Suppressor macrophage (primary cell): ENCODE measurements at places on chromosomes 2 and 18.
A peak's percentile ranks its signal among the peaks of the same experiment; 100 is the strongest.

DNA sequence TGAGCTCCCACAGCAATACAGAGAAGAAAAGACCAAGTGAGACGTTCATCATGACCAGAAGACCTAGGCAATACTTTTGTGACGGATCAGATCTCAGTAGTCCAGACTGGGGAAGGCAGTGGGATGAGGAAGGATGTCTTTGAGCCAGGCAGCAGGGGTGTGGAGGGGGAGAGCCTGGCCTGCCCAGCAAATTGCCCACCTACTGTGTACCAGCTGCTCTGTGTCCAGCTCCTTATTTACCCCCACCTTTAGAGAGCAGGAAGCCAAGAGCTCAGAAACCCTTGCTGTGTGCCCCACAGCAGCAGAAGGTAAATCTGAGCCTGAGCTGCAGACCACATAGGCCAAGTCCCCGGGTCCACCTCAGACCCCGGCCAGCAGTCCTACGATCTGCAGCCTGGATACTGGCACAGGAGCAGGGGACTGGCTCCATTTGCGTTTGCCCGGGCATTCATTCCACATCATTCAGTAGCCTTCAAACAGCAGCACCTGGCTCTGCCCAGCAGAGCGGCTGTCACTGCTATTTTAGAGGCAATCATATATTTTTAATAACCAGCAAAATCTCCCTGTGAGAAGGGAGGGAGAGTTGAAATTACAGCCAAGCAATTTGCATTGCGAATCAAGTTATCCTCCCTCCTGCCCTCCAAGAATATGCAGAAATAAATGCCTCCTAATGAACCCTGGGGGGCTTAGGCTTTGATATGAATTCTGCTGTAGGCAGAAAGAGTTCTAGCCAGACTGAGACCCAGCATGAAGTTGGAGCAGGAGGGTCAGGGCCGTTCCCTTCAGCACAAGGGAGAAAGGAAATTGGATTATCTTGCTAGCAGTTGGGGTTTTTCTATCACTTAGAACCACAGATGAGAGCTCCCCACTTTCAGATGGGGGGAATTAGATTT lies 110.0 kb upstream of the FZD7 start:
- no peak for DNase-seq

GRCh38 chr2:10599089-10599488 lies 90.7 kb downstream of the NOL10 start:
- DNase-seq = no peak

- DNase-seq = no peak
Measured at GRCh38 chr2:138036522-138036921, 72.2 kb downstream of the HNMT start.

- DNase-seq = no peak
Measured at GRCh38 chr2:158432117-158432516, 24.4 kb downstream of the CCDC148 start.

GRCh38 chr2:64273524-64274398 lies 129.5 kb upstream of the PELI1 start:
- DNase-seq = peak; percentile 82
